ENCODE measurements at places on chromosomes 12 and 14. TPM values are rescaled to one million over a fixed set of nuclear protein-coding genes. Genes with fewer than 3 reads are reported as not detected.

DNA sequence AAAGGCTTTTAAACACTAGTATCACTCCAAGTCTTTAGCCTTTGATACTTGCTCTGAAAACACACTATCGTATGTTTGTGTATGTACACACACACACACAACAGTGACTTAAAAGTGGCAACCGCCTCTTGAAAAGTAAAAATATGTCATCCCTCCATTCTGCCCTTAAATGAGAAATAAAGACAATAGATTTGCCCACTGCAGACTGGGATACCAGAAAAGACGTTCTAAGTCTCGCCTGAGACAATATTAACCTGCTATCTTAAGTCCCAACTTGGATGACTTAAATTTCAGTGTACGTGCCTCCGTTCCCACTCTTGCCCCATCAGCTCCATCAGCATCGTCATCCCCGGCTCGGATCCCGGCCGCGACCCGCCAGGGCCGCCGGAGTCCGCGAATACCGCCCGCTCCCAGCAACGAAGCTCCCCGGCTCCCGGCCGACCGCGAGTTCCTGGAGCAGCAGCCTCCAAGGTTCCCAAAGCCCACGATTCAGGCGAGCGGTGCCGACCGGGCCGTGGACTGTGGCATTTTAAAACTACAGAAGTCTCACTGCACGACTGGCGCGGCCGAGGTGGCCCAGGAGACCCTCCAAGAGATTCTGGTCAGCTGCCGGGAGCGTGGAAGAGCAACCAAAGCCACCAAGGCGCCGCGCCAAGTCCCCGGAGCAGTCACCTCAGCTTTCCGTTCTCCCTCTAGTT is 2.8 kb upstream of the ARID2 start:
- peak overlapping the region; percentile 99 for H3K4me3 ChIP-seq
- peak; percentile 35 for DNase-seq
- no peaks in the 10 kb centered on the region for H3K27me3 ChIP-seq
- peak overlapping the region; percentile 99 for H3K27ac ChIP-seq
- H3K4me1 ChIP-seq = peaks cover 16% of the 10 kb centered on the region

GRCh38 chr14:48937541-48938195 is 648.5 kb downstream of the RPS29 start:
- no peak overlapping the region for H3K4me3 ChIP-seq
- no peak overlapping the region for H3K27ac ChIP-seq

GRCh38 chr12:38949363-38949762 is 44.0 kb upstream of the CPNE8 start:
- no peaks in the 10 kb centered on the region for H3K27me3 ChIP-seq
- no peak overlapping the region for H3K27ac ChIP-seq
- no peak for DNase-seq
- no peaks in the 10 kb centered on the region for H3K36me3 ChIP-seq
- H3K4me1 ChIP-seq = no peaks in the 10 kb centered on the region

The FLVCR2 gene
- total RNA-seq = 0.64 TPM

DNA sequence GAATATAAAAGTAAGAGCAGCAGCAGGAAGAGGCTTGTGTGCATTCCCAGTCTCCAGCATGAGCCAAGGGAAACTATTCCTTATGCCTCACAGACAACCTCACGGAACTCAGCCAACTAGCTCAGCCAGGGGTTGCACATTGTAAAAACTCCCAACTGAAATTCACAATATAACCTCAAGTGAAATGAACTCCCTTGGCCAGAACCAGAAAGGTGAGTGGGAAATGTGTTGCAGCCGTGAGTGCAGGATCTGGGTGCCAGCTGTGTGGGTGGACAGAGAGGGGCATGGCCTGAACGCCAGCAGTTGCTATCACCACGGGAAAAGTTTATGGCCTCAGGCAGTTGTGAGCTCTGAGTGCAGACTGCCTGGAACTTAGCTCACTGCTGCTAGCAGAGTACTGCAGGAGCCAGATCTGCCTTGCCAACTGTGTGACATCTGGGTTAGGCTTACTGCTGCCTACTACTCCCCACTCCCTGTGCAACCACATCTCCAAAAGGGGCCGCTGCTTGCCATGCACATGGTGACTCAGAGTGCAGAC is 2.3 kb upstream of the CLEC1A start:
- H3K4me3 ChIP-seq = no peak overlapping the region
- no peak for DNase-seq
- H3K27me3 ChIP-seq = peaks cover 8% of the 10 kb centered on the region
- H3K36me3 ChIP-seq = peaks cover 7% of the 10 kb centered on the region
- H3K4me1 ChIP-seq = no peaks in the 10 kb centered on the region
- H3K27ac ChIP-seq = no peak overlapping the region

DNA sequence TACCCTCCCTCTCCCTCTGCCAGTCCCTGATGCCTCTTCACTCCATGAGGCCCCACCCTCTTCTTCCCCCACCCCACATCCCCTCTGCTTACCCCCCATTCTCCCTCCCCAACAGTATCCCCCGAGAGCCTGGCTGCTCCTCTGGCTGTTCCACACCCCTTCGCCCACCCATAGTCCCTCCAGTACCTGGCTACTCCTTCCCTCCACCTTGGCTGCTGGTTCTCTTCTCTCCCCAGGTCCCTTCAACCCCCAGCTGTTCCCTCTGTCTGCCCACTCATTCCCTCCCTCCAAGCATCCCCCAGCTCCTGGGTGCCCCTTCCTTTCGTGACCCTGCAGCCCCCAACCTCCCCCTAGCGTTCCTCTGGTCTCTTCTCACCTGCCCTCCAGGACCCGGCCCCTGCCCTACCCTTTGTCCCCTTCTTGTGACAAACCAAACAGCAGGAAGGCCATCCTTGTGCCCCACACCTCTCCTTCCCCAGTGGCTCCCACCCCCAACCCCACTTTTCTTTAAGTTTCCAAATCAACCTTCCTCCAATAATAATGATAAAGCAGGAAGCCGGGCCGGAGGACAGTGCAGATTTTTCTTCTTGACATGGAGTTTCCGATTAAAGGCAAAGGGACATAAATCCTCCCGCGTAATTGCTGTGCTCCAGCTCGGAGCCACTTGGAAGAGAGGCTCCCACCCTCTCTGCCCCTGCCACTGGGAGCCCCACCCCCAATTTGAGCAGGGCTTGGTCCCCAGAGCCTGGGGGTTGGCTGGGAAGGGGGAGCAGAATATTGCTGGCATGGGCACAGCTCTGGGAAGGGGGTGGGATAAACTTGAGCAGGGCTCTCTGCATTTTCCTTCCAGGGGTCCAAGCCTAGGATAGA is 40.0 kb downstream of the SMUG1 start:
- peaks cover 28% of the 10 kb centered on the region for H3K27me3 ChIP-seq
- H3K4me1 ChIP-seq = no peaks in the 10 kb centered on the region
- H3K4me3 ChIP-seq = no peak overlapping the region

The PRB2 gene
- not detected for total RNA-seq

GRCh38 chr14:77032844-77033621 is 4.5 kb upstream of the IRF2BPL start:
- H3K36me3 ChIP-seq = peaks cover 10% of the 10 kb centered on the region
- H3K4me1 ChIP-seq = peaks cover 61% of the 10 kb centered on the region
- peak overlapping the region; percentile 91 for H3K4me3 ChIP-seq
- no peaks in the 10 kb centered on the region for H3K27me3 ChIP-seq
- H3K27ac ChIP-seq = peak overlapping the region; percentile 99

The PLEKHD1 gene
- 0.04 TPM for total RNA-seq

DNA sequence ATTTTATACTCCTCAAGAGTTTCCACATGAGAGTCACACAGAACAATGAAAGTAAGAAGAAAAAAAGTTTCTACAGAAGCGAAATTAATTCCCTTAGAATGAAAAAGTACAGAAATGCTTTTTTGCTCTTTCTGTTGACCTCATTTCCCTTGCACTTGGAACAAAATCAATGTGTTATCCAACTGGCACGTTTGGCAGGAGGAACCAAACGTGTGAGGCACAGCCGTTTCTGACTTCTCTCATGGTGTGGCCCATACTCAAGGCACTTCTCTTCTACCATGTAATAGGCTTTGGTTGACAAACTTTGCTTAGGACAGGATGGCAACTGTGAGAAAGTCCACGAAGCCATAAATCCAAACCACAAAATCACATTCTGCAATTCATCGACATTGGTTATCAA is 297.0 kb downstream of the FUT8 start:
- peaks cover 51% of the 10 kb centered on the region for H3K36me3 ChIP-seq
- no peak overlapping the region for H3K27ac ChIP-seq
- no peaks in the 10 kb centered on the region for H3K27me3 ChIP-seq
- DNase-seq = no peak
- peaks cover 21% of the 10 kb centered on the region for H3K4me1 ChIP-seq
